ENCODE measurements at places on chromosomes 7 and 10.

- DNase-seq: no peak
Observed at GRCh38 chr10:132542086-132542775, 4.6 kb downstream of the INPP5A start.

DNA sequence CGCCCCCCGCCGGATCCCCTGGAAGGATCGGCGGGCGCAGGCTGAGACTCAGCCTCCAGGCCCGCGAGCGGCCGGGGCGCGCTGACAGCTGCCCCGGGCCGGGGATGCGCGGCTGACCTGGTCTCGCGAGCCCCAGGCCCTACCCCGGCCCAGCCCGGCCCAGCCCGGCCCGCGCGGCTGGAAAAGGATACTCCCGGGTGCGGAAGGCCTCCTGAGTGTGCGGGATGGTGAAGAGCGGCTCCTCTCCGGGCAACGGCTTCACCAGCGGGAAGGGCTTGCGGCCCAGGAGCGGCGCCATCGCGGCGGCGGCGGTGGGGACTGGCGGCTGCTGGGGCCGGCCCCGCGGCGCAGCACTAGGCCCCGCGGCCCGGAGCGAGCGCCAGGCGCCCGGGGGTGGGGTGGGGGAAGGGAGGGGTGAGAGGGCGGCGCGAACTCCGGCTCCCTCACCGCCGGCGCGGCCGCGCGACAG lies 423 bp downstream of the BAZ1B start:
- DNase-seq: peak; percentile 91

DNA sequence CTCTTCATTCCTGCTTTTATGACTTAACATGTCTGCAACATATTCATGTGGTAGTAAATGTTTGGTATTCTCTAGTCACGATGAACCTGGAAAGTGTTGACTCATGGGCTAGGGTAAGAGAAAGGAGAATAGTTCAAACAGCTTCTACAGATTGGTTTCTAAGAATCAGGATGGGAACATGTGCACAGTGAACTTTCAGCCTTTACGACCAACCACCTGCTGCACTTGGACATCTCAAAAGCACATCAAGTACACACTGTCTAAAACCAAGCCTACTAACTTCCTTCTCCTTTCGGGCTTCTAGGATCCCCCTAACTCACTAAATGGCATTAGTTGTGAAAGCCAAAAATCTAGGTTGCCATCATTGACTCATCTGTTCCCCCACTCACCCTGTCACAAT lies 85.5 kb downstream of the CUL2 start:
- no peak for DNase-seq

DNA sequence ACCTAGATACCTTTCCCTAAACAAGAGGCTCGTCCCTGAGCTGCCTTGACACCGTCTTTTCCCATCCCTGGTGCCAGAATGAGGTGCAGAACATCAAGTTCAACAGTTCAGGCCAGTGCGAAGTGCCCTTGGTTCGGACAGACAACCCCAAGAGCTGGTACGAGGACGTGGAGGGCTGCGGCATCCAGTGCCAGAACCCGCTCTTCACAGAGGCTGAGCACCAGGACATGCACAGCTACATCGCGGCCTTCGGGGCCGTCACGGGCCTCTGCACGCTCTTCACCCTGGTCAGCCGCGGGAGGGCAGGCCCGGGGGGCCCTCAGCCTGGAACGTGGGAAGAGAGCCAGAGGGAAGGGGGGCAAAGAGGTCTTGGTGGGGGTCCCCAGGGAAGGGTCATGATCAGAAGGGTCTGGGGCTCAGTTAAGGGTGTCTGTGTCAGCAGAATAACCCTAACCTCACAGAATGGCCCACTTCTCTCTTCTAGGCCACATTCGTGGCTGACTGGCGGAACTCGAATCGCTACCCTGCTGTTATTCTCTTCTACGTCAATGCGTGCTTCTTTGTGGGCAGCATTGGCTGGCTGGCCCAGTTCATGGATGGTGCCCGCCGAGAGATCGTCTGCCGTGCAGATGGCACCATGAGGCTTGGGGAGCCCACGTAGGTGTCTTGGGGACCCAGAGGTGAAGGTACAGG lies 16.8 kb downstream of the SMO start:
- DNase-seq: no peak

GRCh38 chr10:74008212-74008731 lies 10.4 kb downstream of the VCL start:
- no peak for DNase-seq
